Stimulated activated CD4-positive, alpha-beta T cell treated with anti-CD3 and anti-CD28 coated beads, Interleukin-4, amount 100 ng/mL, for 1 hour (primary cell): ENCODE measurements at places on chromosomes 7 and 10.

- DNase-seq, result no peak
Observed at GRCh38 chr10:71371750-71372166, 25.0 kb upstream of the CDH23 start.

DNA sequence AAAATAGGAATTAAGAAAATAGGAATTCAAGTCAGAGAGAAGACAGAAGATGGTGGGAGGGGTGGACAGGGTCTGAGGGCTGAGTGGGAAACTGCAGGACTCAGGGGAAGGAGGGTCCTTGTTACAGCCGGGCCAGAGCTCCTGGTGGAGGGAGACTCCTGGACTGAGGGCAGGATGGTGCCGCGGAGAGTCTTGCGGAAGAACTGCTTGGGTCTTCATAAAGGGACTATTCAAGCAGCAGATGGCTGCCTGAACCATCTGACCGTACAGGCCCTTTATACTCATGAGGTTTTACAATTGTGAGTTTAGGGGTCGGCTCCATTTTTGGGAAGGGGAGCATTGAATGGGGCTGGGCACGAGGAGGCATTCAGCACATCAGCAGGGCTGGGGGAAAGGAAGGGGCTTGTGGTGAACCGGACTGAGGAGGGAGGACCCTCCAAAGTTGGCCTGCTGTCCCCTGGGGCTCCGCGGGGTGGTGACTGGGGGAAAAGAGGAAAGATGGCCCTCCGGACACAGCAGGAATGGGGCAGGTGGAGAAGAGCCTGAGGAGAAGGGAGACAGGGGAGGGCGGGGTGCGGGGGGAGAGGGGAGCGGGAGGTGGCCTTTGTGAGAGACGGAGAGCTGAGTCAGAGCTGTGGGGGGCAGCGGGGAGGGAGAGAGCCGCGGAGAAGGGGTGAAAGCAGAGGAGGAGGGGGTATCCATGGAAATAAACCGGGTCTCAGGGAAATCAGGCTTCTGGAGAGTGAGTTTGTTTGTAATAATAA, 1.5 kb downstream of the FAM131B start:
- no peak for DNase-seq

- DNase-seq, result no peak
Observed at GRCh38 chr7:88281749-88282148, 24.9 kb downstream of the STEAP4 start.

GRCh38 chr10:14126697-14127440, 203.9 kb downstream of the FRMD4A start:
- no peak for DNase-seq

GRCh38 chr10:93704451-93704850, 2.1 kb upstream of the FRA10AC1 start:
- DNase-seq, result no peak

GRCh38 chr7:21140622-21141021, 287.3 kb upstream of the SP4 start:
- DNase-seq, result no peak

- DNase-seq, result no peak
Observed at GRCh38 chr7:134440067-134440466, 18.8 kb downstream of the AKR1B1 start.

- no peak for DNase-seq
Observed at GRCh38 chr10:26031300-26031699, 97.3 kb downstream of the MYO3A start.

GRCh38 chr7:40808378-40808942, 673.7 kb downstream of the SUGCT start:
- no peak for DNase-seq

DNA sequence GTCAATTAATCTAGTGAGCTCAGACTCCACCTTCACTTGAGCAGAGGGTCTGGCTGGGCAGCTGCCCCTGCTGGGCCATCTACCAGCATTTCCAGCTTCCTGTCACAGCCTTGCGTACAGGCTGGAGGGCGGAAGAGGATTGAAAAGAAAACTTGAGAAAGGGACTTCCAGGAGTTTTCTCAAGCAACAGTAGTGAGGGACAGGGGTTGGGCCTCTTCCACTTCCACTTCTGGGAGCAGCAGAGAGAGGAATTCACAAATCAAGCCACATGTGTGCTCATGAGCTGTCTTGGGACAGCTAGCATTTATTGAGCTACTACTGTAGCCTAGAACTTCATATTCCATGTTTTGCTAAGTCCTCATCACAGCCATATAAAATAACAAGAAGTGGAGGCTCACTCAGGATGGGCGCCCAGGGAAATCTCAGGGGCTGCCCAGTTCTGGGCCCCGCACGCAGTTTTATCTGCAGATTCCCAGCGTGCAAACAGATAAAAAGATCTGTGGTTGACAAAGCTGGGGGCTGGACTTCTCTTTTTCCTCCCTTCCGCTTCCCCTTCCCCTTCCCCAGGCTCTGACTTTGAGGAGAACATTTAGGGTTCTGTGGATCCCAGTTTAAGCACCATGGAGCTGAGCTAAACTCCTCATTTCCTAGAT, 135.8 kb downstream of the RGS10 start:
- DNase-seq, result no peak

- DNase-seq, result no peak
Observed at GRCh38 chr10:133446979-133447378, 6.8 kb upstream of the SCART1 start.

DNA sequence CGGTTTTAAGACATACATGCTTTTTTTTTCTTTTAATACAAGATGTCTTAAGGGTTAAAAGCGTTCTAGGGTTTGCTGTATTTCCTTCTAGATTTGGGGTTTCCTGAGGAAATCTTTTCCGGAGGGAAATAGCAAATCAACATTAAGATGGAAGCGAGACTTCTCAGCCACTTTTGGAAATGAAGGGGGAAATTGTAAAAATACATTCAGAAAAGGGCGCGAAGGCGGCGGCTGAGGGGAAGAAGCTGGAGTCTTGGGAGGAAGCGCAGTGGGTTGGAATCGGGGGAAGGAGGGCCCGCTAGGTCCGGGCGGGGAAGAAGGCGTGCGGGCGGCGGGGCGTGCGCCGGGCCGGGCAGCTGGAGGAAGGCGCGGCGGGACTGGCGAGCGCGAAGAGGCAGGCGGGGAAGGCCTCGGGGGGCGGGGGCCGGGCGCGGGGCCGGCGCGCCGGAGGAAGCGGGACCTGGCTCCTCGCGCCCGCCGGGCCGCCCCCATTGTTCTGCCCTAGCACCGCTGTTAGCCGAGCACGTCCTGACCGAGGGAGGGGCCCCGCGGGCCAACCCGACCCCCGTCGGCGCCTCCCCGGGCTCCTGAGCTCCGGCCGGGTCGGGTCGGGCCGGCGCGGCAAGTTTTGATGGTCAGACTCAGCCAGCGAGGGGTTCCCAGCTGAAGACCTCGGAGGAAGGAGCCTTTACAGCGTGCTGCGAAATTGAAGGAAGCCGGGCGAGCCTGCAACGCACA, 1.5 kb upstream of the SKIDA1 start:
- DNase-seq, result peak; percentile 47

GRCh38 chr10:30935078-30935477, 96.6 kb downstream of the ZNF438 start:
- no peak for DNase-seq

DNA sequence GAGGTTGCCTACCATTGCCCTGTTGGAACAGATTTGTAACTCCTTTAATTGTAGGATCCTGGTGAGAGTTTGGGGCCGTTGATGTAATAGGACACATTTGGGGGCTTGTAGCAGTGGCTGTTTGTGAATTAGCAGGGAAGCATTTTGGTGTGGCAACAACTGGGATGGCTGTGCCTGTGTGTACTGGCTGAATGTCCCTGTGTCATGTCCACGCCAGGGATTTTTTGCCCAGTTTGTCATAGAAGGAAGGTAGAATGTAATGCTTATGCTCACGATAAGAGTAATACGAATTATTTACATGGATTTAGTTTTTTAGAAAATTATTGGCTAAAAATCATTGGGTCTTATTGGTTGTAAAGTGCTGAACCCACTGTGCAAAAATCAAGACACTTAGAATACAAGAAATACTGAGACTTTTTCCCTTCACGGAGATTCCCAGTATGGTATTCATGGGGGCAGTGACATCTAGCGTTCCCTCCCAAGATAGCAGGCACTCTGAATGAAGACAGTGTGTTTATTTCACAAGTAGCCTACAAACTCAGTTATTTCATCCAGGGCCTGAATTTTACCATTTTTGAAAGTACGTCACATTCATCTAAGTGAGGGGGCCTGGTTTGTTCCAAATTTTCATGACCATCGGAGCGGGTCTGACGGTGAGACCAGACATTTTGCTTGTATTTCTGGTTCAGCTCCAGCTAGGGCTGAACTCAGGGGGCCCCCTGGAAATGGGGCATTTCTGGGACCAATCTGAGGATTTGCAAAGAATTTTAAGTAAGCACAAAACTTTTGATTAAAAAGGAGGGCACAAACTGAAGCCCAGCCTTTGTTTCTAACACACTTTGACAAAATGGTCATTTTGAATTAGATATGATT, 74.7 kb downstream of the CACNB2 start:
- DNase-seq, result no peak

DNA sequence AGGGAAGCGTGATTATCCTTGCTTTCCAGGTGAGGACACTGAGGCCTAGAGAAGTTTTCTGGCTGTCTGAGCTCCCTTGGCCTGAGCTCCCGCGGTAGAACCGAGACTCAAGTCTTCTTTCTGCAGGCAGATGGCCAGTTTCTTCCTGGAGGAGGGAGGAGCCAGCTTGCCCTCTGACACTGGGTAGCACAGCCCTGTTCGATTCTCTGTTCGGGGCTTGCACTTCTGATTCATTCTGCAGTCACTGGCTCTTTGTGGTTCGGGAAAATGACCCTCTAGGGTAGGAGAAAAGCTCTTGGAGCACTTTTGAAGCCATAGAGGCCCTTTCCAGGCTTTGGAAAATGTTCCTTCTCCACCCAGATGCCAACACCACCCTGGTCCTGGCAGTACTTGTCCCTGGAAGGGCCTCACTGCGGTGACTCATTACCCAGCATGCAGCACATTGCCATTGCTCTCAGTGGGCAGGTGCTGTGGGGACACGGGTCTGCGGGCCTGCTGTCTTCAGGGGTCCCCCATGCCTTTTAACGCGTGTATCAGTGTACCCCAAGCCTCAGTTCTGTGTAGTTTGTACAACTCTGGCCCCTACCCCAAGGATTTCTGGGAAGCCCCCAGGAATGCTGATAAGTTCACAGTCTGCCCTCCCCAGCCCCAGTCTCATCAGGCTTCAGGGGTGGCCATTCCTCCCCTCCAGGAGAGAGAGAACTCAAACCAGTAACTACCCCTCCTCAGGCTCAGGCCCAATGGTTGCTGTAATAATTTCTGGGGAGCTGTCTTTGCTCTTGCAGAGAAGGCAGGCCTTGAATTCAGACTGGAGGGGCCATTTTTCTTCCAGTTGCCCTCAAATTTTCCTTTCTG, 11.9 kb downstream of the CHST3 start:
- no peak for DNase-seq

DNA sequence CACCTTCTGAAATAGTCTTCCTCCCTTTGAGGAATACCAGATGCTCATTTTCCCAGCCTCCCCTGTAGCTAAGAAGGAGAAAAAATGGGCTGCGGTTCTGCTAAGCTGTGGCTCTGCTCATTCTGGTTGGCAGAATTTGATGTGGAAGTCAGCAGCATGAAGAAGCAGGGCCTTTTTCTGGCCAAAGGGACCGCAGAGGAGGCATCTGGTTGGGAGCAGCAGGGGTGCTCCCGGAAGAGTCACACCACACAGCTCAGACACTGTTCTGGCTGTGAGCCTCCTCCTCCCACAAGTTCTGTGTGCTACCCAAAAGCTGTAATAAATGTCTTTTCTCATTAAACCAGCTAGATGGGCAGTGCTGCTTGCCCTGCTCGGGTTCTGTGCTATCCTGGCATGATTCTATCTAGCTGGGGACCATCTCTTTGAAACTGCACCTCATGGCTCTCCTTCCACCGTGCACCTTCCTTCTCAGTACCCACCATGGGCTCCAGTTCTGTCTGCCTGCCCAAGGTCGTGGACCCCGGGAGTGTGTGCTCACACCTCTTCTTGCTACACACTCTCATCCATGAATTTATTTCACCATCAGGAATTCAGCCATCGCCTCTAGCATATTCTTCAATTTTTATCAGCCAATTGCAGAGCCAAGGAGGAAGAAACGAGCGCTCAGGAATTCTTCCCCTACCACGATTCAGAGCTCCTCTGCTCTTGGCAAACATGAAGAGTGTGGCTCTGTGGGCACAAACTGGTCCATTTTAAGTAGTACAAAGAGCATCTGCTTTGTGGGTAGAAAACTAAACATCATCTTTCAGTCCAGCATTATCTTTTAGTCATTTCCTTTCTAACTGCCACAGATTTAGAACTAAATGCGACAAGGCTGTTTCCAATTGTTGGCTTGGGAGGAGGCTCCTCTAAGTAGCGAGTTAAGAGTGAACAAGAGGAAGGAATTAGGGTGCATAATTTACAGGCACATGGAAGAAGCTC, 76.9 kb downstream of the FAM171A1 start:
- no peak for DNase-seq

DNA sequence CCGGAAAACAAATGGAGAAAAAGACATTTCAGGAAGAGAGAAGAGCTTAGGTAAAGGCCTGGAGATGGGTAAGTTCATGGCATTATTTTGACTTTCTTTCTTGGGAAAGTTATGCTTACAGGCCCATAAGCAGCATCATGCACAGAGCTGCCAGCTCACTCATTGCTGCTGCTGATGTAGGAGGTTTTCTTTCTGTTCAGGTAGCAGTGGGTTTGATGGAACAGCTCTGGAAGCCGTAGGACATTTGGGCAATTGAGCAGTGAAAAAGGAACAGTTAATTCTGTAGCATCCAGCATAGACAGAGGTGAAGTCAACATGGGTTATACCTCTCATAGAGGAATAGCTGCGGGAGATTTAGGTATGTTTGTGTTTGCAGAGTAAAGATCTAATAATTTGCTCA, 3.3 kb downstream of the CHN2 start:
- no peak for DNase-seq

GRCh38 chr7:5200561-5201235, 10.7 kb downstream of the WIPI2 start:
- DNase-seq, result no peak

DNA sequence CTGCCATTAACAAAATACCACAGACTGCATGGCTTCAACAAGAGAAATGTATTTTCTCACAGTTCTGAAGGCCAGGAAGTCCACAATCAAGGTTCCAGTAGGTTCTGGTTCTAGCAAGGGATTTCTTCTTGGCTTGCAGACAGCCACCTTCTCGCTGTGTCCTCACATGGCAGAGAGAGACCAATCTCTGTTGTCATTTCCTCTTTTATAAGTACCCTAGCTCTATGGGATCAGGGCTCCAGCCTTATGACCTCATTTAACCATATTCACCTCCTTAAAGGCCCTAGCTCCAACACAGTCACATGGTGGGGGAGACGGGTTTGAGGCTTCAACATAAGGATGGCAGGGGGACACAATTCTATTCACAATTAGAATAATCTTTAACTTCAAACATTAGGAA, 23.6 kb downstream of the ABI1 start:
- DNase-seq, result no peak

- no peak for DNase-seq
Observed at GRCh38 chr7:133754708-133755107, 372.4 kb upstream of the LRGUK start.
